Thymus (tissue), 14 donors: ENCODE measurements at places on chromosomes 1 and 21. TPM values are rescaled to one million over a fixed set of nuclear protein-coding genes. Genes with fewer than 3 reads are reported as not detected.

DNA sequence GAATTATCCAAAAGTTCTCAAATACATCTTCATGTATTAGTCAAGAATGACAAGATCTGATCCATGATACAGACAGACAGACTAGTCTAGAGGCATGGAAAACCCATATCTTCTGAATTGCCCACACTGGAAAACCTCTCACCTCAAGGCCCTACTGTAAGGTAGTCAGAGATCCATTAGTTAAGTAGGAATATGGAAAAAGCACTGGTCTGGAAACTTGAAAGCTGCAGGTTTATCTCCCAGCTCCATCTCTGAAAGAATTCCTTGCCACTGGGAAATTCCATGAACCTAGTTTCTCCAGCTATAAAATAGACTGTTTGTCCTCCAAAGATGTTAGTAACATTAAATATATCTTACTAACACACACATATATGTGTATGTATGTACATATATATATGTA lies 169.2 kb downstream of the AKT3 start:
- no peak for DNase-seq

GRCh38 chr1:79693441-79694114 lies 687.0 kb upstream of the ADGRL4 start:
- no peak for DNase-seq

DNA sequence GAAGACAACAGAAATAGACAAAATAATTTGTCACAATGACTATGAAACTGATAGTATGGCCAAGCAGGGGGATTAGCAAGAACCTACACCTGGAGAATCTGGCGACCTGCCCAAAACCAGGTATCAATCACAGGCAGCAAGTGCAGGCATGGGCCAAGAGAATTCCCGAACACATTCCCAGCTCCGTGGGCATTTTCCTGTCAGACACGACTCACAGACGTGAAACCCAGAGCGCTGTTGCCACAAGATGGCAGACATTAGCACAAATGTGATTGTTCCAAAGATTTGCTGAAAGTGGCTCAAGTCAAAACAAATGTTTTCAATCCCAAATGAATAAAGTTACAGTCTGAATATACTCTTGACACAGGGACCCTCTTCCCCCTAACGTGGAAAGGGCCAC lies 36.8 kb downstream of the HLCS start:
- peak; percentile 15 for DNase-seq

- DNase-seq: no peak
These were observed 70.6 kb upstream of the DYNLT5 start for GRCh38 chr1:66681686-66682085.

GRCh38 chr1:21154717-21155116 lies 22.0 kb downstream of the EIF4G3 start:
- DNase-seq: no peak

- peak; percentile 66 for DNase-seq
These were observed 3.5 kb upstream of the RIMS3 start for GRCh38 chr1:40668769-40669525.

DNA sequence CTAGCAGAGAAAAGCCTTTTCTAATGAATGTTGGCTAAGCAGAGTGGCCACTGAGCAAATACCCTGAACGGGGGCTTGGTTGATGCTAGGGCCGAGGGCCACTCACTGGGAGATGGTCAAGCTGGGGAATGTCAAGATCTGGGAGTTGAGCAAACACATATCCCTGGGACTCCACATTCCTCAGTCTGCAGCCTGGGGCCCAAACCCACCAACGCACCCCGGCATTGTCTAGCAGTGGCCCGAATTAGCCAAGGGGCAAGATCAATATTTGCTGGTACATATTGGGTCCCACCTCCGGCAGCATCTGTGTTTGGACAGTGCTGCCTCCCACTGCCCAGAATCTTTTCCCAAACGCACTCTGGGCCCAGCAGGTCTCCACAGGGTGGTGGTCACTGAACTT lies 144.1 kb downstream of the TRABD2B start:
- no peak for DNase-seq

GRCh38 chr1:150156868-150157603 lies 7.3 kb downstream of the PLEKHO1 start:
- no peak for DNase-seq

DNA sequence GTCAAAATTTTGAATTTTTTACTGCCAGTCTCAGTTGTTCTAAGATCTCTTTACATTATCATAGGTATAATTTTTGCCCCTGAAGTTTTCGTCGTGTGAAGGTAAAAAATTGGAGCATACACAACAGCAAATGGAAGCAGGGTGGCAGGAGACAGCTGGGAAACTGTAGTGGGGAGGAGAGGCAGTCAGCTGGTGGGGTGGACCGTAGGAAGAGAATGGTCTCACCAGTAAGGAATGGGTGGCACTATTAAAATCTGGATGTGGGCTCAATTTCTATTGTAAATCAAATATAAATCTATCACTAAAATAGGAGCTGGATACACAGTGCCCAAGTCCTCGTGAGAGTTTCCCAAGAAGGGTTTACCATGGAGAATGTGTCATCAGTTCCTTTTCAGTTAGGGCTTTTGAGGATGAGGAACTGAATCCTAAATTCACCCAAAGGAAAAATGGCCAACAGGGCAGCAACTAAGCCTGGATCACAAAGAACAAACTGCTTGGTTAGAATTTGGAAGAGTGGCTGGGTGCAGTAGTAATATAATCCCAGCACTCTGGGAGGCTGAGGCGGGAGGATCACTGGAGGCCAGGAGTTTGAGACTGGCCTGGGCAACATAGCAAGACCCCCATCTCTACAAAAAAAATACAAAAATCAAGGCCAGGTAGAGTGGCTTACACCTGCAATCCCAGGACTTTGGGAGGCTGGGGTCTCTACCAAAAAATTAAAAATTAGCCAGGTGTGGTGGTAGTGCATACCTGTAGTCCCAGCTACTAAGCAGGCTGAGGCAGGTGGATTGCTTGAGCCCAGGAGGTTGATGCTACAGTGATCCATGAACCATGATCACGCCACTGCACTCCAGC lies 10.5 kb upstream of the IRF2BP2 start:
- no peak for DNase-seq

Gene FCRL3
- 2.5 TPM for total RNA-seq

Gene PPFIA4
- total RNA-seq: 2.1 TPM

Gene RAB25
- total RNA-seq: 17.6 TPM

Gene PLEKHG5
- 2.4 TPM for total RNA-seq

Gene BARHL2
- not detected for total RNA-seq

Gene AMY1A
- total RNA-seq: 0.05 TPM

Gene S100A9
- total RNA-seq: 281 TPM

Gene USP25
- 37.7 TPM for total RNA-seq

Gene RBP7
- total RNA-seq: 4.2 TPM
